Hematopoietic multipotent progenitor cell treated with erythropoietin and hydrocortisone succinate and interleukin-3 and kit ligand, for 15 days (in vitro differentiated cells): ENCODE measurements at places on chromosomes 16 and 17.

DNA sequence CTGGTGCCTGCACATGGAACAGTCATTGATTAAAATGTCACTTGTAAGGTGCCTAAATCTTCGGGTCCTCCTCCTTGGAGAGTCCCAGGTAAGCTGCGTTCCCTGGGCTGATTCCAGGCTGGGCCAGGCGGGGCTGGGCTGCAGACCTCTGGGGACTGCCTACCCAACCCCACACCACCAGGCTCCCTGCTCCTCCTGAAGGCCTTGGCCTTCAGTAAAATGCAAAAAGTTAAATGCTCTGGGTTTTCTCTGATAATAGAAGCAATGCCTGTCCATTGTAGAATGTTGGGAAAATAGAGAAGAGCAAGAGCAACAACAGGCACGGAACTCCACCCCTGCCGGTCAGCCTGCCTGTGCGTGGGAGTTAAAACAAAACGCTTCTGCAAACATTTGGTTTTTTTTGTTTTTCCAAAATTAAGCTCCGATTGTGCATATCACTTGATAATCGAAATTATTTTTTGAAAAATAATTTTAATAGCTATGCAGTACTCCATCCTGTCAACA lies 363.9 kb downstream of the SEC14L1 start:
- no peak for DNase-seq

DNA sequence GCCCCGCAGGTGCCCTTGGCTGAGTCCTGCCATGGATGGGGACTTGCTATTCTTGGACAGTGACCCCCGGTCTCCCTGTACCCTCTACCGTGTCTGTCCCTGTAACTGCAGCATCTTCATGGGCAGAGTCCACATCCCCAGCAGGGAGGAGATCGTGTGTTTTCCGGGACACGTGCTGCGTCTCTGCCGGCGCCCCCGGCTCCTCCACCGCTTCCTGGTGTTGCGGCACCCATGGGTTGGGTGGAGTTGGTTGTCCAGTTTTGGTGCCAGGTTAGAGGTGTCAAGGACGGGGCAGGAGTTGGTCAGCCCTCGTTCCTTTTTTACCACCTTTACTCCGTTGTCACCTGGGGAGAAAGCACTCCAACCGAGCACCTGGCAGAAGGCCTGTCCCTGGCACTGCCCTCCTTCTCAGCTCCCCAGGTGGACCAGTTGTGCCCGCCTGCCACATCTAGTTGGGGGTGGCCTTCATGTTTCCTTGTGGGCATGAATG lies 20.0 kb downstream of the BAIAP2 start:
- DNase-seq, result no peak

- DNase-seq, result no peak
Measured at GRCh38 chr17:28446716-28447395, 26.6 kb upstream of the SLC13A2 start.

- no peak for DNase-seq
Measured at GRCh38 chr17:956905-957304, 22.7 kb downstream of the NXN start.

DNA sequence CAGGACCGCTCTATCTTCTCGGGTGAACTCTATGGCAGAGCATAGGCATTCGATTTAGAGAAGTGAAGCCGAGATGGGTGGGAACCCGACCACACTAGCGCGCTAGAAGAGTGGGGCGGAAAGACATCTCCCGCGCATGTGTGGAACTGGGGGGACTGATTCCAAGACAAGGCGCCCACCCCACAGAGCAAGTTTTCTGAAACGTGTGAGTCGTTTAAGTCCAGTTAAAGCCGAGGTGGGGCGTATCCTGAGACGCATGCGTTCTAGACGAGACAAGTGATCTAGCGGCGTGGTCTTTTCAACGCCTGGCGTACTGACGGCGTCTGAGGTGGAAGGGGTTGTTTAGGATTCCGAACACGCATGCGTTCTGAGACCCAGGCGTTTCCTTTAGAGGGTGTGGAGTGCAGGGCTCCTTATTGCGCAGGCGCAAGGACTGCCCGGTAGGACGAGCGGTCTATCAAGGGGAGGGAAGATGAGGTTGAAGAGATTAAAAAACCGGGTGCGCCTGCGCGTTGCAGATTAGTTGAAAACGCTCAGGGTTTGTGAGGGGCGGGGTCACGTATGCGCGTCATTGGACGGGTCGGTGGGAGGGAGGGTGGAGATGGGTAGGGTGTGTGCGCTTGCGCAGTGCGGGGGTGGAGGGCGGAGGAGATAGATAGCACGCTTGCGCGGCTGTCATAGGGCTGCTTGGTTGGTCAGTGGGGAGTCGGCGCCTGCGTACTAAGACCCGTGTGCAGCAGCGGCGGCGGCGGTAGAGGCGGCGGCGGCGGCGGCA lies at the start of gene EIF5A:
Gene EIF5A (plus strand): TSS at position 718 of the 775 bp plus-strand sequence. CDS start 2,008 bp downstream, outside the sequence.
- peak; percentile 100 for DNase-seq
